ENCODE measurements at places on chromosomes 11 and 22.

GRCh38 chr11:35403765-35404387, 15.5 kb downstream of the SLC1A2 start:
- no peak for DNase-seq

- no peak for DNase-seq
Observed at GRCh38 chr22:44979154-44979553, 30.7 kb downstream of the PHF21B start.

- no peak for DNase-seq
Observed at GRCh38 chr11:71309611-71310010, 57.2 kb upstream of the SHANK2 start.

DNA sequence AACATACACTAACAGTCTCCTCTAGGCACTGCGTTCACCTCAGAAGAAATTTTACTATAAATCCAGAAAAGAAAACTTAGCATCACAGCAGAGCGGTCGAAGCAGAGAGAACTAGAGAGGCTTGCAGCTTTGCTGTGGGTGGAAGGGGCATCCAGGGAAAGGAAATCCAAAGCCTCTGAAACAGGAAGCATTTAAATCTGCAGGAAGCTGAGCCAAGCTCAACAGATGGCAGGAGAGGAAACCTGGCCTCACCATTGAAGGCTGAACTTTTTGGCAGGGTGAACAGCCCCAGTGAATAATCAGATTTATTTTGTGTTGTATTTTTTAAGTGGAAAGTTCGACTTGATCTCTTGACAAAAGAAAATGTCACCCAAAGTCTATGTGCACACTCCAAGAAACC, 858.1 kb downstream of the OPCML start:
- no peak for DNase-seq

GRCh38 chr22:22710719-22711531, 66.5 kb downstream of the GGTLC2 start:
- peak; percentile 44 for DNase-seq

DNA sequence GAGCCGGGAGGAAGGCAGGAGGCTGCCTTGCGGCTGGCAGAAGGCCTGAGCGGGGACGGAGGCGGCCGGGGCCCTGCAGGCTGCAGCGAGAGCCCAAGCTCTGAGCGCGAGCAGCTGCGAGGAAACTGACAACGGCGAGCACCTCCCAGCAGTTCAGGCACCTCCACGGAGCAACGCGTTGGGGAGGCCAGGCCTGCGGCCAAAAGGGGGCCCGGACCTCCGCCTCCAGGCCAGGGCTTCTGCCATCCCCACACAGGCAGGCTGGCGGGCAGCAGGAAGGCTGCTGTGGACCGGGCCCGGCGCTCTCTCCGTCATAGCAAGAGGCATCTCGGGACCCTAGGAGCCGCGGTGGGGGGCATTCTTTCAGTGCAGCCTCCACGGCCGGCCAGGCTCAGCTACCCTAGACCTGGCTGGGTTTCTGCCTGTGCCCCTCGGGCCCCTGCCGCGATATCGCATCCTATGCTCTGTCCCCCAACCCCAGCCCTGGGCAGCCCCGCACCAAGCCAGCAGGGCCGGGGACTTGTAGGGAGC, 22.9 kb upstream of the SLC22A12 start:
- no peak for DNase-seq

DNA sequence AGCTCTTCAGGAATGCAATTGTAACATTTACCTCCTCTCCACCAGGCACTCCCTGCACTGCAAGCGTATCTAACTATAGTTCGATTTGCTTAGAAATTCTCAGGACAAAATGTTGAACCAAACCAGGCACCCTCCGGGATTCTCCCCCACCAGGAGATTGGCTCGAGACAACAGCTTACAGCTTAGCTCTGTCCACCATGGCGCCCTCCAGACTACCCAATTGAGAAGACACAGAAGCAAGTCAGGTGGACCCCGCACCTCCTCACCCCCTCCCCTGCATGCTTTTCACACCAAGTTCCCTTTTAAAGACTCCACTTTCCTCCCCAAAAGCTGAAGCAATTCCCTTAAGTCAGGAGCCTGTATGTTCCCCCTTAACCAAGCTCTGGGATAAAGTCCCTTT, 34.7 kb upstream of the RFPL3 start:
- no peak for DNase-seq

DNA sequence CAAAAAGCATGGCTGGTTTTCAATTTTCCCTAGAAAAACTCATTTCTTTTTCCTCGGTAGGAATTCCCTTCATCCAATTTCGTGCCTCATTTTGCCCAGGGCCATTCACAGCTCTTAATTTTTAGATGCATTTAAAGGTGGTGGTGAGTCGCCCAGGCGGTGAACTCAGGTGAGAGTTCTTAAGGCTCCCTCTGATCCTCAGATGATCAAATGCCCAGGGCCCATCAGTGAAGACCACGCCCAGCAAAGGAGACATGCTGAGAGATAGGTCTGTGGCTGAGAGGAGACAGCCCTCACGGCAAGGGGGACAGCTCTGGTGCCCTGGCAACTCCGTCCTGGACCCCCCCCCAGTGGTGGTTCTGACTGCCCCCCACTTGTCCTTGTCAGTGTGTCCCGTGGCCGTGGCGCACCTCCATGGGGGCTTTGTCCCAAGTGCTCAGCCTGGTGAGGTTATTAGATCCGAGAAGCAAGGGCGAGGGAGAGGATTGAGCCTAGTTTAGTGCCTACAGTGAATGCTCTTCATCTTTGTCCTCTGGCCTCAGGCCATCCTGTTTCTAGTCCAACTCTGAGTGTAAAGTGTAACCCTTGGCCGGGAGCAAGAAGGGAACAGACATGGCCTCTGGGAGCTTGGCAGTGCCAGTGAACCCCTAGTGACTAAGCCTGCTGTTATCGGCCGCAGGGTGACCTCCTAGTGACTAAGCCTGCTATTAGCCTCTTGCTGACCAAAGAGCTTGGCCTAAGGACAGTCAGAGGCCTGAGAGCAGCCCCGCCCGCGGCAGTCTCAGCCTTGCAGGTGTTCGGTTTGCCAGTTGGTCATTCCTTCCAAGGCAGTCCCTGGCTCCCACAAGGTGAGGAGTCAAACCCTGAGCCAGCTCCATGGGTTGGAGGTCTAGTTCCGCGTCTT, 83.5 kb downstream of the CTTN start:
- DNase-seq = peak; percentile 66

DNA sequence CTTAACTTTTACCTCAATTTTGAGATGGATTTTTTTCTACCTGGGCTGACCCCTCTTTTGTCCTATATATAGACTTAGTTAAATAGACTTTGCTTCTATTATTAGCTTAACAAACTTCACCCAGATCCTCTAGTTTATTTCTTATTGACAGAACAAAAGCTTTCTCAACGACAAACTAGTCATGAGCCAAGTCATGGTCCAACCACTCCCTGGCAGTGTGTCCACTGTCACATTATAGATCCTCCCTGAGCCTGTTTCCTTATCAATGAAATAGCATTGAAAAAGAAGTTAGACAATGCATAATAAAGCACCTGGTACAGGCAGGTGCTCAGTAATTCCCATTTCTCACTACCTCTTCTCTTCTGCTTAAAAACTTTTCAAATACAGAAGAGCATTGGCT, 155.1 kb downstream of the SPON1 start:
- DNase-seq = no peak

- no peak for DNase-seq
Observed at GRCh38 chr11:47607380-47607779, 13.2 kb upstream of the C1QTNF4 start.

DNA sequence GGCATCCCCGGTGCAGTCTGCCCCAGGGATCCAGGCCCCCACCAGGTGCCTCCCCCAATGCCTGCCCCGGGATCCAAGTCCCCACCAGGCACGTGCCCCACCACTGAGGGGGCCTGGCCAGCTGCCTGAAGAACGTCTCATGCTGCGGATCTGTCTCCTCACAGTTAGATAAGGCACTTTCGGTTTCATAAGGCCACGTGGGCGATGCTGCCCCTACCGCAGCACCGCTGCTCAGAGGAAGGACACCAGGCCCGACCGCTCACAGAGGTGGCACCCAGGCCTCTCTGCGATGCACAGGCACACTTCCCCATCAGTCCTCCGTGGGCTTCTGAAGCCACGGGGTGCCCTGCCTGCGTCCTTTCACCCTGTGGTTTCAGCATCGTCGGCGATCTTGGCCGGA, 68.1 kb upstream of the BID start:
- no peak for DNase-seq

- DNase-seq = no peak
Observed at GRCh38 chr11:92939305-92939704, 30.1 kb upstream of the MTNR1B start.

- peak; percentile 82 for DNase-seq
Observed at GRCh38 chr11:60924110-60924905, at the start of gene TMEM132A. Gene TMEM132A (plus strand): TSS chr11:60924460. CDS start chr11:60924634, 174 bp downstream.

GRCh38 chr11:87353771-87354345, 316.1 kb downstream of the TMEM135 start:
- no peak for DNase-seq

DNA sequence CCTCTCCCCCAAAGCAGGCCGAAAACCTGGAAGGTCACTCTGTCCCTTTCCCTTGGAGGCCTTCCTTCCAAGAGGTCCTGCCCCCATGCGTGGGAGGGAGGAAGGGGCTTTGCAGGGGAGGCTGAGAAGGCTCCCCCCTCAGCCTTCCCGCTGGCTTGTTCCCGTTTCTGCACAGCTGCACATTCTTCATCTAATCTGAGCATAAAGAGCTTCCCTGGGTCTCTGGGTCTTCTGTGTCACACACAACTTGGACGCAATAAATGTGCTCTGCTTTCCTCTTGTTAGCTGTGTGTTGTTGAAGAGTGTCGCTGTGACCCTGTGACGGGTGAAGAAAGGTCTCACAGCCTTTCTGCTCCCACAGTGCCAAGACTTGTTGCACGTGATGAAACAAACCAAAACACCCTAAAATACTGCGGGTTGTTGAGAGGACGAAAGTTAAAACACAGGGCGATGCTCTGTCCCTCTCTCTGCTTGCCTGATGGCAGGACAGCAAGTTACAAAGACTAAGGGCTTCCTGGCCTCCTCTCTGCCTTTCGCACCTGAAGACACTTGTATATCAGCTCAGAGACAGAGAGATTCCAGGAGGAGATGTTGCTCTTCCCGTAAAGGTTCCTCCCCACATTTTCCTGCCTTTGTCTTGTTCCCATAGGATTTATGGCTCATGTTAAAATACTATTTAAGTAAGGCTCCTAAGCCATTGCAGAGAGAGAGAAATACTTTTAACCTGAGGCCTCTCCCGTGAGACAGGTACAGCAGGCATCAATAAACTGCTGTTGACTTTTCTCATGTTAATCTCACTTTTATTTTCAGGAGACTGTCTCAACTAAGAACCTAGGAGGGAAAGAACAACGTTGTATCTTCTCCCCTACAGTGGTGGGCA, 15.4 kb upstream of the IFITM3 start:
- no peak for DNase-seq

GRCh38 chr11:77449060-77449521, 24.8 kb downstream of the PAK1 start:
- DNase-seq = no peak

- no peak for DNase-seq
Observed at GRCh38 chr11:66012371-66012945, 650 bp downstream of the CST6 start.

- no peak for DNase-seq
Observed at GRCh38 chr22:44186737-44187136, 6.0 kb downstream of the PARVG start.

DNA sequence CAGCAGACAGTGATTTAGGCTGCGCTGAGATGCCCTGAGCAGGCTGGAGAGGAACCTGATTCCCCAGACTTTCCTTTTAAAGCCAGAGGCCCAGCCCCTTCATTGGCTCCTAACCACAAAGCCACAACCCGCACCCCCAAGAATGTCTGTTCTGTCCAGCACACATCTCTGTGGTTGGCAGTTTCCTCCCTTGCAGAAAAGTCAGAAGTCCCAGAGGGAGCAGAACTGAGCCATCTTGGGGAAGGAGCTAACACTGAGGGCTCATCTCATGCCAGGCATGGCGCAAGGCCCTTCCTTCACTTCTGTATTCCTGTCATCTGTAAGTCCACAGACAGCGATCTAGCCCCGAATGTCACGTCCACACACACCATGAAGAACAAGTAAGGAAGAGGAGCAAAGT, 97.1 kb upstream of the SYT13 start:
- no peak for DNase-seq

- DNase-seq = no peak
Observed at GRCh38 chr22:21104126-21104691, 58.5 kb downstream of the LRRC74B start.

GRCh38 chr11:104043678-104044239, 7.3 kb downstream of the DDI1 start:
- DNase-seq = no peak

- peak; percentile 18 for DNase-seq
Observed at GRCh38 chr11:14974515-14975251, 2.5 kb upstream of the CALCA start.

GRCh38 chr11:106197438-106197837, 120.0 kb downstream of the AASDHPPT start:
- no peak for DNase-seq

DNA sequence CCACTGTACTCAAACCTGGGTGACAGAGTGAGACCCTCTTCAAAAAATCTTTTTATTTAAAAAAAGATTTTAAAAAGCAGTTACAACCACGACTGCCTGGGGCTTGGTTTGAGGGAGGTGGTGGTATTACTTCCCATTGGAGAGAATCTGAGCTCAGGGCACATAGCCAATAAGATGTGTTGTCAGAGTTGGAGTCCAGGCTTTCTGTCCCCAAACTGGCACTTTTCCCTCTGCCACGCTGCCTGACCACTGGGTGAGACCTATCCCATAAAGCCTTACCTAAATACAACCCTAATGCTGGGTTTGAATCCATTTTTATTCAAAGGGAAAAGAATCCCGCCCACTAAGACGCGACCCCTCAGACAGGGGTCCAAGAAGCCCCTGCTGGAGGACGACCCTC, 11.5 kb downstream of the CHADL start:
- DNase-seq = no peak

- DNase-seq = peak; percentile 46
Observed at GRCh38 chr11:67640021-67640757, 626 bp upstream of the TBX10 start.

DNA sequence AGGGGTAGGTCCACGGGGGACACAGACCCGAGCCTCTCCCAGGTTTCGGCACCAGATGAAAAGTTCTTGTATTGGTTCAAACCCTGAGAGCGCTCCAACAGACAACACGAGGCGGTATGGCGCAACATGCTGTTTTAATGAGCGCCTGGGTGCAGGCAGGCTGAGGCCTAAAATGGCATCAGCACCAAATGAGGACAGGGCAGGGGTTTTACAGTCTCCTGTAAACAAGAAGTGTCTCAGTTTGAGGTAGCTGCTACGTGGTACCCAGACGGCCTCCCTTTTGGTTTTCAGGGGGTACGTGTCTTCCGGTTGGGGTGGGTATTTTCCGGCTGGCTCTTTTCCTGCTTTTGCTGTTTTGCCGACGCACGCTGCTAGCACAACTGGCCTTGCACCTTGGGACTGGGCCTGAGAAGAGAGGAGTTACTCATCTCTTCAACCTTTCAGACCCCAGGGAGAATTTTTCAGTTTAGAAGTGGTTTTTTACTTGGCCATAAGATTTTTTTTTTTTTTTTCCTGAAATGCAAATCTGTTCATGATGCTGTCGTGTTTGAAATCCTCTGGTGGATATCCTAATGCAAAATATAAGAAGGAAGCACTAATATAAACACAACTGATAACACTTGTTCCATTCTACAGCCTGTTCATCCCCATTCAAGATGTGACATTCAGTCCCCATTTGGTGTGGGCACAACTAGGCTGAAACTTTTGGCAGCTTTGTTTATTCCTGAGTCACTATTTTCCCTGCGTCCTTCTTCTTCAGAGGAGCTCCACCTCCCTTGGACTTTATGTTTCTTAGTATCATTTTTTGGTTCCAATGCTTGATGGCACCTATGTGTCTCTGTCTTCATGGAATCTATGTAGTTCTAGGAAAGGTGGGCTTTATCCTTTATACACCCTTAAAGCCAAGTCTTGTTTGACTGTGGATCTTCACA, 6.5 kb downstream of the PPFIBP2 start:
- no peak for DNase-seq

GRCh38 chr11:19220903-19221724, 19.3 kb upstream of the CSRP3 start:
- no peak for DNase-seq
